Fibroblast of mammary gland (primary cell): ENCODE measurements at places on chromosomes 3 and 15.

GRCh38 chr3:66196633-66197032, 24.2 kb upstream of the SLC25A26 start:
- DNase-seq = peak; percentile 16

DNA sequence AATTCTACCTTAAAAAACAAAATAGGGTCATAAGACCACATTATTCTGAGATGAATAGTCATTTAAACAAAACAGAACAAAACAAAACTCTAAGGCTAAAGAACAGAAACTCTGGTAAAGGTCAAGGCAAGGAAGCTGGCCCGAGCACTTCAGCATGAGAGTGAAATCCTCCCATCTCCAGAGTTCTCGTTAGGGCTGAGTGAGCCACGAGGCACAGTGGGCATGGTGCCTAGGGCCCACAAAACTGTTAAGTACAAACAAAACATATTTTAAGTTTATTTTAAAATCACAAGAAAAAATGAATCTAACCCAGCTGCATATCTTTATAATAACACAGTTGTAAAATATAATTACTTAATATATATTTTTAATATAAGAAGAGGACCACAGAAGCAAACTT, 417.8 kb upstream of the GBE1 start:
- no peak for DNase-seq

DNA sequence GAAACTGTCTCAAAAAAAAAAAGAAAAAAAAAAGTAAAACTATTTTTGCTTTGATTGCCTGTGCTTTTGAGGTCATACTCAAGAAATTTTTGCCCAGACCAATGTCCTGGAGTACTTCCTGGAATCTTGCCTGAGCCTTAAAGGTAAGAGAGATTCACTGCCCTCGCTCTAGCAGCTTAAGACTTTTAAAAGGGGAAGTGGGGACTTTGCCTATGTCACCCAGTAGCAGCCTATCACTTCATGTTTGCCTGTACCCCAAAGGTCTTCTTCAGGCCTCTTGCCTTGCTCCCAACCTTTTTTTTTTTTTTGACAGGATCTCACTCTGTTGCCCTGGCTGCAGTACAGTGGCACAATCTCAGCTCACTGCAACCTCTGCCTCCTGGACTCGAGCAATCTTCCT, 18.9 kb upstream of the GOLGB1 start:
- DNase-seq = no peak

- DNase-seq = peak; percentile 45
Observed at GRCh38 chr15:41013691-41014414, 60.6 kb downstream of the CHAC1 start.

DNA sequence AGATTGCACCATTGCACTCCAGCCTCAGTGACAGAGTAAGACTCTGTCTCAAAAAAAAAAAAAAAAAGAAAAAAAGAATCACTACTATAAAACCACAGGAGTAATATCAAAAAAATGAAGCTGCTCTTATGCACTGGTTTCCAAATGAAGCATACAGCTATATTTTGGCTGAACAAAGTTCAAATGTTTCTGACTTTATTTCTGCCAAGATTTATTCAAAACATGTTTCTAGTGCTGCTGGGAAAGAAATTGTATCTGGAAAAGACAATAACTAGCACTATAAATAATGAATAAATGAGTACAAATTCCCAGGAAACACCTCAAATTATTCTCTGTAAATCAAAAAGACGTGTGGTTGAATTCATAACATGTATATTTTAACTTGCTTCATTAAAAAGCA, 102.5 kb upstream of the MME start:
- DNase-seq = no peak

DNA sequence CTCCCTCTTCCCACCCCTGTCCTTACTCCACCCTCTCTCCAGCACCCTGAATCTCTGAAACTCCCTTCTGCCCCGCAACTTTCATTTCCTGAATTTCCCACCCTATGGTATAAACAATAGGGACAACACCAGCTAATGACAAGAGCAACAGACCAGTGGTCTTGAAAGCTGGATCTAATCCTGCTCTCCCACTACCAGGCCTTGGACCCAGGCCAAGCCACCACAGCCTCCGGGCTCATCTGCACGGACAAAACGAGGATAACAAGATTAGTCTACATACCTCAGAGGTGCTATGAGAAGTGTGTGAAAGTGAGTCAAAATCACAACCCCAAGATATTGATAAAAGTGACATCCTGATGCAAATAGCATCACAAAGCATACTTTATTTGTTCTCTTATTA, 128.6 kb downstream of the ERC2 start:
- no peak for DNase-seq

- DNase-seq = peak; percentile 18
Observed at GRCh38 chr3:8975081-8976020, 12.1 kb upstream of the RAD18 start.

DNA sequence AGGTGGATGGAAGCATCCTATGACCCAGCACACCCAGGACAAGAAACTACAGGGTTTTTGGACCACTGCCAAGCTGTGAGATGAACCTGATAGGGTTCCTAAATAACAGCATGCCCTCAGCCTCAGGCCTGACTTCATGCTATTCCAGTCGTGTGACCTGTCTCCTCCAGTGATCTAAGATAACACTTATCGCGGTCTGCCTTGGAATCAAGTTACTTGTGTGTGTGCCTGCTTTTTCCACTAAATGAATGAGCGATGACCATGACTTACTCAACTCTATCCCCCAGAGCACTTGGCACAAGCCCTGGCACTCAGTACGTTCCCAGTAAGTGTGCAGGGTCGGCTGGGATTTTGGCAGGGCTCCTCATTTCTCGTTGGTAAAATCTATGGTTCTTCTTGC, 172.7 kb upstream of the TP63 start:
- peak; percentile 2 for DNase-seq

GRCh38 chr3:10530241-10530640, 24.9 kb upstream of the ATP2B2 start:
- DNase-seq = no peak

- DNase-seq = no peak
Observed at GRCh38 chr3:73452729-73453128, 172.0 kb downstream of the PDZRN3 start.

DNA sequence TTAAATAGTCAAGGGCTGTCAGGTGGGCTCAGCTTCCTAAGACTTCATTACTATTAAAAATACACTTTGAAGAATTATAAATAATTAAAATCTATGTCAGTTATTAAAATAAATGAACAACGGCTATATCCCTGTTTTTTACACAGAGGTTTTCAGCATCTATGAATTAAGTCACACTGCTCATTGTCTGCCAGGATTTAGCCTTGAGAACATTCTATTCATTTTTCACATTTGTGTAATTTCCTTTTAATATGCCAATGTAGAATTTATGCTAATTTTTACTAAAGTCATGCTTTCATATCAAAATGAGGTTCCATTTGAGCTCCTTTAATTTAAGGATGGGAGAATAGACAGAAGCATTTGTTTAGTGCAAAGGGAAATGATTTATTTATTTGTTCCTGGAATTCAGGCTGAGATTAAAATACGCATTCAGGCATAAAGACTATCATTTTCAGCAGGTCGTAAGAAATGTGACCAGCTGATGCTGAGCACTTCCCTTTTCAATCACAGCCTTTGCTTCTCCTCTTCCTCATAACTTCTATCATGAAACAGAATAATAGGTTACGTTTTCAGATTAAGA, 345.1 kb downstream of the MFSD1 start:
- DNase-seq = no peak

GRCh38 chr15:91429973-91430372, 329.9 kb downstream of the SV2B start:
- no peak for DNase-seq

GRCh38 chr3:12601072-12601471, 44.2 kb downstream of the MKRN2 start:
- peak; percentile 35 for DNase-seq

GRCh38 chr15:60009124-60009960, 5.2 kb downstream of the FOXB1 start:
- DNase-seq = no peak

DNA sequence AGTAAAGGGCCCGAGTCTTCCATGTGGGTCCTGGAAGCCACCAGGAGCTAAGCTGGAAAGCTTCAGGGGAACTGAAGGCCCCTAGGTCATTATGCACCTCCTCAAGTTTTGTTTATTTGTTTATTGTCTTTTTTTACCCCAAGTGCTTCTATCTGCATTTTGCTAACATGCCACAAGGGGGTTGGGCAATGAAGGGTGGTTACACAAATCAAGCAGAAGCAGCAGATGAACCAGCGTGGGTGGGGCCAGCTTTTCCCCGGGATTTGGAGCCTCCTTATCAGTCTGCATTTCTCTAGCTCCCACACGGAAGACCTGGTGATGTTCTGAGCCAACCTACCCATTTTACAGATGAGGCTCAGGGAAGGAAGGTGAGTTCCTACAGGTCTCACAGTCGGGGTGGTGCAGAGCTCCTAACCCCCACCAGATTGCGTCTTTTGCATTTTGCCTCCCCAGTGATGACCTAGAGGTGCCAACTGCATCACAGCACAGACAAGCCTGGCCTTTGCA, 16.8 kb downstream of the TMC3 start:
- DNase-seq = no peak

DNA sequence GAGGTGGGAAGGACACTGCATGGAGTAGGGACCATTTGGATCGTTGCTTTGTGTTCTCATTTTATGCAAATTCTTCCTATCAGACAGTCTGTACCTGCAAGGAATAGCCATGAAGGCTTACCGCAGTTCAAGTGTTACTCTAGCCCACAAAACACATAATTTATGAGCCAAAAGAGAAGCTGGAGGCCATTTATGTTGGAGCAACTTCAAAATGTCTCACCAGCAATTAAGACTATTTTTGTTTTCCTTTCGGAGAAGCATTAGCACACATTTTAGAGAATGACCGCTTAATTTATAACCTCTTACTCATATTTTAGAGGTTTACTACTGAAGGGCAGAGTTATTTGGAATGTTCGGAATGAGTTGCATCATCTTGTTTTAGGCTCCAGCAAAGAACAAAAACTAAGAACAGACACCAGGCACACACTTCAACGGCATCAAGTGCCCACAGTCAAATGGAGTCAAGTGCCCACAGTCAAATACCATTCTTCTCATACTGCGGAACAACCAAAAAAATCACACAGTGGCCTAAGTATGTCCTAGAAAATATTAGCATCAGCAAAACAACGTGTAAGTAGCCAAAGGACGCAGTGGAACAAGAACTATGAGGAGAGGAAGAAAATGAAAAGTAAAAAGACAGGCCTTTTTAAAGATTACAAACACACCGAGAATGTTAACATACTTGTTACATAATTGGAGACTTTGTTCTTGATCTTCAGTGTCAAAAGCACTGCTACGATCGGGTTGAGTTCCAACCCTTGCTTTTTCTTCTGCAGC, 17.5 kb upstream of the GOLGA8J start:
- DNase-seq = peak; percentile 83

DNA sequence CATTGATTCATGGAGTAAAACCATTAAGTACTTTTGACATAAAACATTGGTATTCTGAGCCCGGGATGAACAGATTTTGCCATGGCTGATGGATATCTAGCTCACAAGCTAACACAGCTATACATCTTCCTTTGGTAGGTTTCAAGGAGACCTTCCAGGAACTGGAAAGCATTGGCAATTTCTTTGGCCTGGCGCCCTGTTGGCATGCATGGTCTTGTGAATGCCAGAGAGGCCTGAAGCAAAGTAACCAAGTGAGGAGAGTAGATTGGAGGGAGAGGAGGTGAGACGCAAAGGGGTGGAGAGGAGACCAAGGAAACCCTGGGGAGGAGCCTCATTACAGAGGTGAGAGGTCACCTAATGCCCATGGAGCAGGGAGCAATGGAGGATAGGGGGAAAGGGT, 67.2 kb downstream of the SQOR start:
- DNase-seq = no peak
